Activated CD8-positive, alpha-beta memory T cell treated with anti-CD3 and anti-CD28 coated beads, Interleukin-2, amount 50 U/mL, for 4 hours (primary cell): ENCODE measurements at places on chromosomes 11 and 22.

GRCh38 chr22:39106326-39106725, 9.3 kb downstream of the APOBEC3H start:
- DNase-seq: no peak

- DNase-seq: no peak
Measured at GRCh38 chr11:6653097-6653496, 2.5 kb downstream of the DCHS1 start.

DNA sequence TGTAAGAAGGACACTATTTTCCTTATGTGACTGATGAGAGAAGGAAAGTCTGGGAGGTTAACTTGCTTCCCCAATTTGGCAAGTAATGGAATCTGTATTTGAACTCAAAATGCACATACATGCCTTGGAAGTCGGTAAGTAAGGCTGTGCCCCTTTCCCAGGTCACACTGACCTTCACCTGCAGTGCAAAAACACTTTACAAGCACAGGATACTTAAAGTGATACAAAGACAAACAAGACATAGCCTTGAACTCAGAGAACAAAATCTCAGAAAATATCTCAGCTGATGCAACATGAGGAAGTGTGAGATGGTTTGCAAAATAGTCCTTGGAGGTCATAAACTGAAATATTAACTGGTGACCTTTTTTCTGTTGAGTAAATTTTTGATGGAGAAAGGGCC, 251.1 kb downstream of the RAB38 start:
- DNase-seq: no peak

- DNase-seq: no peak
Measured at GRCh38 chr11:103499710-103500340, 390.6 kb downstream of the DYNC2H1 start.

- no peak for DNase-seq
Measured at GRCh38 chr11:73439002-73439843, 63.0 kb downstream of the RELT start.

GRCh38 chr11:130480711-130481140, 32.3 kb downstream of the ADAMTS15 start:
- DNase-seq: no peak

DNA sequence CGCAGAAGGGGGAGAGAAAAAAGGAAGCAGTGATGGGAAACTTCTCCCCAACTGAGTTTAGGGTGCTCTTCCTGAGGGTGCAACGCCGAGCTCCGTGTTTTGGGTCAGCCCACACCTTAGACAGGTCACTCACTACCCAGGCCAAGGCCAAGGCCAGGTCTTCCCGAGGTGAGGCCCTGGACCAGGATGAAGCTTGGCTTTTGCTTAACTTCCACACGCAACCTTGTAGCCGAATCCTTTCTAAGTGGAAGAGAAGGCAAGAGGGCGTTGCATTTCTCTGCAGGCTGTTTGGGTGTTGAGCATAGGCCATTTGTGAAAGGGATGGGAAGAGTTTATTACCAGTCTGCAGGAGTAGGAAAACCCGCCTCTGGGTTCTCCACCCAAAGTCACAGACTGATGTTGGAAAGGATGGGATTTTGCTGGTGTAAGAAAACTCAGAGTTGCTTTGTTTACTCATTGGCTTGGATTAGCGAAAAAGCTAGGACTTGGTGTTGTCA, 1.5 kb downstream of the KREMEN1 start:
- DNase-seq: no peak

DNA sequence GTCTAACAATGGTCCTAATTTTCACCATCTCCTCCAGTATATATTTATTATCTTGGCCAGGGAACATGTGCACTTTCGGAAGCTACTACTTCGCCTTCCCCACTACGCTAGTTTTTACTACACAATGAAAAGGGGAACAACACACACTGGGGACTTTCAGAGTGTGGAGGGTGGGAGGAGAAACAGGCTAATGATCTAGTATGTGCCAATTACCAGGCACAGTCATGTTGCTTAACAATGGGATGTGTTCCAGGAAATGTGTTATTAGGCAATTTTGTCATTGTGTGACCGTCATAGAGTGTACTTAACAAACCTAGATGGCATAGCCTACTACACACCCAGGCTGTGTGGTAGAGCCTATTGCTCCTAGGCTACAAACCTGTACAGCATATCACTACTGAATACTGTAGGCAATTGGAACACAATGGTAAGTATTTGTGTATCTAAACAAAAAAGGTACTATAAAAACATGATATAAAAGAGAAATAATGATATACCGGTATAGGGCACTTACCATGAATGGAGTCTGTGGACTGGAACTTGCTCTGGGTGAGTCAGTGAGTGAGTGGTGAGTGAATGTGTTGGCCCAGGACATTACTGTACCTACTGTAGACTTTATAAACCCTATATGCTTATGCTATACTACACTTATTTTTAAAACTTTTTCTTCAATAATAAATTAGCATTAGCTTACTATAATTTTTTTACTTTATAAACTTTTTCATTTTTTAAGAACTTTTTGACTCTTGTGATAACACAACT, 20.1 kb upstream of the CUL5 start:
- no peak for DNase-seq

DNA sequence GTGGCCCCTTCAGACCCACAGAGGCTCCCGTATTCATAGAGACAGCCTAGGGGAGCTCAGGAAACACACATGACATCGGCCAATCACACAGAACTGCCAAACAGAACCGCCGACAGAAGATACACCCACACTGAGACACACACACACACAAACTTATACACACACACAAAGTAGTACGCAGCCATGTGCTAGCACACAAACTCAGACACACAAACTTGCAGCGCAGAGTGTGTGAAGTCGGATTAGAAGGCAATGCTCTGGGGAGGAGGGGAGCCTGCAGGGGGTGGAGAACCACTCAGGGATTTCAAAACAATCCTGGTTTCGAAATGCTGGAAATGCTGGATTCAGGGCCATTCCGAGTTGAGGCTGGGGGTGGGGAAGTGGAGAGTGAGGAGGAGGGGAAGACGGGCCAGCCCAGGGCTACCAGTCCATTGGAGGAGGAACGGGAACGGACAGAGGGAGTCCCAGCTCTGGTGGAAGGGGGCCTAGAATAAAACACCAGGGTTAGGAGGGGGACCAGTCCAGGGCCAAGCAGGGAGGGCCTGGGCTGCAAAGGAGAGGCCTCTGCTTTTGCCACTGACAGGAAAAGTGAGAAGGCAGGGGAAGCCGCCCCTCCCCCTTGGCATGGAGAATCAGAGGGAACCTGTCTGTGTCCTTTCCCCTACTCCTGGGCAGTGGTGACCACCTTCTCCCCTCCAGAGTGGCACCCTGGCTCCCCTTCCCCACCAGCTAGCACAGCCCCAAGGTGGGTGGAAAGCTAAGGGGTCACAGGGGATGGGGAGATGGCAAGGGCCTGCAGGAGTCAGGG, 4.4 kb downstream of the BCL9L start:
- DNase-seq: no peak

GRCh38 chr11:10592331-10592730, 23.9 kb upstream of the LYVE1 start:
- DNase-seq: no peak

- no peak for DNase-seq
Measured at GRCh38 chr22:29901354-29901753, 18.4 kb downstream of the MTMR3 start.

- DNase-seq: no peak
Measured at GRCh38 chr11:96219981-96220623, 122.9 kb downstream of the MAML2 start.

DNA sequence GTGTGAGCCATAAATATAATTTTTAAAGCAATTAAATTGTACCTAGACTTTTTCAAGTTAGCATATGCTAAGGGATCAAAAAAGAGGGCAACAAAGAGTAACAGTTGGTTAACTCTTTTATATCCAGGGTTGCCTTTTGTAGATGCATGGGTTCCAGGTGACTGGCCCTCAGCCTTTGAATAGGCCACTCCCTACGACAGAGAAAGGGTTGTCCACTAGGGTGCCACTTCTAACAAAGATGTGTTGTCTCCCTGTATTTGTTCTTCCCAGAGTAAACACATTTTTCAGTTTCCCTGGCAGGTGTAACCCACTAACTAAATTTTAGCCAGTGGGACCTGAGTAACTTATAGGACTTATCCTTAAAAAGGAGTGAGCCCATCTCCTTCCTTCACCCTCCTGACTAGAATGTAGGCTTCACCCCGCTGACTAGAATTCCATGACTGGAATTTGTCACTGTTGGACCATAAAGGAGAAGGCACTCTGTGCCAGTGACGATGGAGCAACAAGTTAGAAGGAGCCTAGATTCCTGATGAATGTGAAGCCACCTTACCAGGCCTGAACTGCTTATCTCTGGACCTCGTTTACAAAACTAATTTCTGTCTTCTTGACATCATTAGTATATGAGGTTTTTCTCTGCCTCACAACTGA, 16.6 kb downstream of the TUG1 start:
- no peak for DNase-seq

GRCh38 chr11:28342716-28343115, 234.5 kb downstream of the METTL15 start:
- no peak for DNase-seq

- DNase-seq: no peak
Measured at GRCh38 chr11:16012125-16012751, 344.1 kb downstream of the SOX6 start.

DNA sequence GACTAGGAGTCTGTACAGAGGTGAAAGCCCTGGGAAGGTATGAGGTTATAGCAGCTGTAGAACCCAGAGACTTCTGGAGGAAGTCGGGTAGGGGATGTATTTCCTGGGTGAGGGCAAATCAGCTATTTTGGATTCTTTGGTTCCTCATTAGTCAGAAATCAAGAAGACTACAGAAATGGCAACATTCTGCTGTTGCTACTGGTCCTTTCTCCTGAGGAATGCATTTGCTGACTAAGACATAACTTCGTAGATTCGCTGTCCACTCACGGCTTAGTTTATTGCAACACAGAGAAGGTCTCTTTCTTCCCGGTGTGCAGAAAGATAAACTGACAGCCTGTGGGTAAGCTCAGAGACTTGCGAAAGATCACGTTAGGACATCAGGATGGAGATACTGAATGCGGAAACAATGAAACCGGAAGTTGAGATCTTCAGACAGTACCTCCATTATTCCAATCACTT, 25.3 kb upstream of the SESN3 start:
- no peak for DNase-seq

GRCh38 chr22:27378311-27378800, 423.2 kb downstream of the MN1 start:
- DNase-seq: no peak

- DNase-seq: no peak
Measured at GRCh38 chr22:27134315-27134701, 476.9 kb downstream of the MIAT start.

GRCh38 chr11:45745065-45745811, 59.7 kb upstream of the SLC35C1 start:
- no peak for DNase-seq

GRCh38 chr11:90309693-90310092, 86.8 kb upstream of the CHORDC1 start:
- no peak for DNase-seq

GRCh38 chr22:24089951-24090350, 78.8 kb downstream of the CABIN1 start:
- no peak for DNase-seq

DNA sequence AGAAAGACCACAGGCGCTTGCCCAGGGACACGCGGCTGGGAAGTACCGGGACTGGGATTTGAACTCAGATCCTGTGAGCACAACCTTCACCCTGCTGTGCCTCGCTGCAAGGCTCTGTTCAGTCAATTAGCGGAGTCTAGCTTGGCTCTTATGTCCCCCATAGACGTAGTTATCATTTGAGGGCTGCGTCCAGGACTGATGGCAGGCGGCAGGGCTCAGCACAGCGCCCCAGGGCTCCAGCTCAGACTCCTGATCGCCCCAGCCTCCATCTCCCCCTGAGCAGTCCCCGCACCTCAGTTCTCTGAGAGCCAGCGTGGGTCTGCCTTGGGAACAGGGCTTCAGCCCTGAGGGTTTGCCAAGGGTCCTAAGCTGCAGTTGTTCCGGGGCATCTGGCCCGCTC, 19.8 kb downstream of the MRGPRG start:
- no peak for DNase-seq

DNA sequence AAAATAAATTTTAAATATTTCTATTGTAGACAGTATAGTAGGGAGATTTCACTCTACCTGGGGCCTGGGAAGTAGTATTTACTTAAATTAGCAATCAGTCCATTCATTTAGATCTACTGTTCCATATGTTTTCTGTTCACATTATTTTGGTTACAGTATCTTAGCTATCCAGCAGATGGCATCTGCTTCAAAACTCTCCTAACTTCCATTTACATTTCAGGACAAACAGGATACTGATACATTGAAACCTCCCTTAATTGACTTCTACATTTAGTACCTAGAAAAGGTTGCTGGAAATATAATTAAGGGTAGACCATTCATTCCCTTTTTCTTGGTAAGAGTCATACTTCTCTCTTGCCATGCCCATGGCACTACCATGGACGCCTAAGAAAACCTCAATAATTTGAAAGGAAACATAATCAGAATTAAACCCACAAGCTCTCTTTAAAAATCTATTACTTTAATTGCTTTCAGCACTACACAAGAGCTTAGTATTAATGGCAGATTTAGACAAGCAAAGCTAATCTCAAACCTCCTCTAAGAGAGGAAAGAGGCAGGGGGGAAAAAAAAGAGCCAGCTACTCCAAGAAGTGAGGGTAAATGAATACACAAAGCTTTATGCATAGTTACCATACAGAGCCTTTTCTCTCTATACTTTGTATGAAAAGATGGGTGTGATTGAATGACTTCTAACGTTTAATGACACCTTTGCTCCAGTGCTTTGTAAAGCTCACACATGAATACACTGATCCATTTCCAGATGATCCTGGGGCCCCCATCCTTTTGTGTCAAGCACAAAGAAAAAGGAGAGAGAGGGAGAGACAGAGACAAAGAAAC, 131.2 kb upstream of the MTMR2 start:
- DNase-seq: no peak

DNA sequence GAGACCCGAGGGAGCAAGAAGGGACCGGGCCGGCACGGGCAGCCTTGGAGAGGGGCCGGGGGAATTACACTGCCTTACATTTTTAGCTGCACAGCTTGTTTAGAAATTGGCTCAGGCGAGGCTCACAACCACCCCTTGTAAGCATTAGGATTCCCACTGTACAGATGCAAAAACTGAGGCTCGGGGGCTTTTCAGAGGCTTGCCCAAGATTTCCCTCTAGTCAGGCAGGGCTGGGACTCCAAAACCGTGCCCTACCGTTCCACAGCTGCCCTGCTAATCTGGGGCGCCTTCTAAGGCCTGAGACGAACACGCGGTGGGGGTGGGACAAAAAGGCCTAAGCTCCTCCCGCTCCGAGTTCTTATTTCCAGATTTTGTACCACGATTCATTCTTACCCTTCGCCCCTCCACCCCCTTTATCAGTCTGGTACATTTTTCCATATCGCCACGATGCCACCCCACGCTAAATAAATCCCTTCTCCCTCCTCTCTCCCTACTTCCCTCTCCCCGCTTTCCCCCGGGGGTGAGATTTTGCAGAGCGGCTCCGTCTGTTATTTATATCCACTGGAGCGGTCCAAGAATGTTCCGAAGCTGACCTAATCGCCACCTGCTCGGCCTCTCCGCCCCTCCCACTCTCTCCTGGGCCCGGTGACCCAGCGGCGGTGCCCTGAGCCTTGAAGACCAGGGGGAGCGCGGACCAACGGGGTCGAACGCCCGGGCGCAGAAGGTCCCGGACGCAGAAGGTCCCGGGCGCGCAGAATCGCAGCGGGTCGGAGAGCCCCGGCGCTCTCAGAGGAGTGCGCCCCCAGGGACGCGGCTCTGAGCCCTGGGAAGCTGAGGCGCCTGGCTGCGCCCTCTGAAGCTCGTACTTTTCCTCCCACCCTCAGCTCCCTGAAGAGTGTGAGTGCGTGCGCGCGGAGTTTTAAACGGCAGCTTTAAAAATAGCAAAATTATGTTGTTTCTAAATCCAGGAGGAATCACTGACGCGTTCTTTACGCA, 764 bp upstream of the PACSIN3 start:
- DNase-seq: peak; percentile 56
